Progenitor cell of endocrine pancreas (in vitro differentiated cells): ENCODE measurements at places on chromosomes 12 and 14.

- DNase-seq, result no peak
Observed at GRCh38 chr12:18383203-18383602, 121.9 kb downstream of the PIK3C2G start.

DNA sequence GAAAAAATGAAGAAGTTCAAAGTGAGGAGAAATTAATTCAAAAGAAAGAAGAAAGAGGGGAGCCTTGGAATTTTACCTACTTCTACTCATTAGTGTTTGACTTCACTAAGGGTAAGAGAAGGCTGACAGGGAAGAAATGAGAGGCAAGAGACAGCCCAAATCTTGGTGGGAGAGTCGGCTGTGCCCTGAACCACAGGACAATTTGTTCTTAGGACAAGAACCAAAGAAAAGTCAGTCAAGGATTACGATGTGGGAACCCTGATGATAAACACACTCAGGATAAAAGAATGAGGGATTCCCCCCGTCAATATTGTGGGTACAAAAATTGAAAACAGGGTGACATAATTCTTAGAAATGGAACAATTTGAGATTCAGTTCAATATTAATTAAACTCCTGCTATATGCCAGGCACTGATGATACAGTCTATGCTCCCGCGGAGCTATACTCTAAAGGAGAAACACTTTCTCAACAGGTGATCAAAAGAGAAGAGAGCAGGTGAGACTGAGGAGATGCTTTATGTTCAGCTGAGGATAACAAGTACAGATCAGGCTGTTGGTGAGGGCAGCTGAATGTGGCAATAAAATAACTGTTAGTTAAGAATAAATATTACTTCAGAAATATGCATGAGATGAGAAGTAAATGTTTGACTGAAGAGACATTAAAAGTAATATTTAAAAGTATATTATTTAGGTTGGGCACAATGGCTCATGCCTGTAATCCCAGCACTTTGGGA is 175.4 kb downstream of the SLC25A21 start:
- no peak for DNase-seq

DNA sequence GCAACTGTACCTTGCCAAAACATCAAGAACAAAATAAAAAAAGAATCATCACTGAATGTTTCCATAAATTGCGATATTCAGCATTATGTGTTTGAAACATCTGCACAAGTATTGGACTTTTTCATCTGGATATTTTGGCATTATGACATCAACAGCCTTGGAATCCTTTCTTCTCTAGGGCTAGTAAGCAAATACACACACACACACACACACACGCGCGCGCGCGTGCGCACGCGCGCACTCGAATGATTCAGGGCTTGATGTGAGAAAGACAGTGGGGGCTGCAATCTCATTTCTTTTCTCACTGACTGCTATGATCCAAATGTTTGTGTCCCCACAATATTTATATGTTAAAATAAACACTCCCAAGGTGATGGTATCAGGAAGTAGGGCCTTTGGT is 90.0 kb upstream of the SLC38A4 start:
- DNase-seq, result no peak

- no peak for DNase-seq
Observed at GRCh38 chr12:122518908-122519307, 7.8 kb downstream of the RSRC2 start.
